Activated CD4-positive, alpha-beta T cell treated with anti-CD3 and anti-CD28 coated beads, Interleukin-2, amount 10 ng/mL, durations not matched to agents 7 days and 5 days (primary cell): ENCODE measurements at places on chromosomes 3 and 15. TPM values are rescaled to one million over a fixed set of nuclear protein-coding genes. Genes with fewer than 3 reads are reported as not detected.

GRCh38 chr3:126630020-126630419 lies 24.9 kb downstream of the TXNRD3 start:
- no peak for DNase-seq

- no peak for DNase-seq
These were observed 102.6 kb upstream of the IL12A start for GRCh38 chr3:159886050-159886449.

GRCh38 chr3:27596334-27596841 lies 112.2 kb upstream of the SLC4A7 start:
- no peak for DNase-seq

DNA sequence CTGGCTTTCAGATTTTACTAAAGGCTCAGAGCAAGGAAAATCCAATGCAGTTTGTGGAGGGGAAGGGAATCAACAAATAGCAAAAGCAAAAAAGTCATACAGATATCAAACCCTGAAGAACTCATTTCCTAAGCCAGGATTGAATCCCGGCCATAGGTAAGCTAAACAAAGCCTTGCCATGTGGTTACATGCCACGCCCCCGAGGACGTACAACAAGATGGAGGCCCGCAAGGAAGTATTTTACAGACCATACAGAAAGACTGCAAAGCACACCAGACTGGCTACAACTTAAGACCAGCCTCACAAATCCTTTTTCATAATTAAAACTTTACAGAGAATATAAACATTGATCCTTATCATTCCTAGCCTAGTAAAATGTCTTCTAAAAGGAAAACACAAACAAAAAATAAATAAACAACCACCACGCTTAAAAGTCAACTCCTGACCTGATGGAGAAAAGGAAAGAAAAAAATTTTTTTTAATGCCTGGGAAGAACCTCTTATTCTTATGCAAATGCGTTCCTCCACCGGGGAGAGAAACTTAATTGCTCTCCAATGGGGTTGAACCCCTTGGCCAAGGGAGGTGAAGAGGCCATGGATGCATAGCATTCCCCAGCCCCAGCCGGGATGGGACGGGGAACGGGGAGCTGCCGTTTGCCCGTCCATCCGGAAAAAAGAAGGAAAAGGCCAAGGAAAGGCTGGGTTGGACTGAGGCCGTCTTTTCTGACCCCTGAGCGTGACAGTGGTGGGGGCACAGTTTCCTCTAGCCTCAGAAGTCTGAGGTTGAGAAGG lies 39.3 kb downstream of the IL1RAP start:
- DNase-seq = no peak

- DNase-seq = no peak
These were observed 31.9 kb downstream of the PCCB start for GRCh38 chr3:136281966-136282520.

DNA sequence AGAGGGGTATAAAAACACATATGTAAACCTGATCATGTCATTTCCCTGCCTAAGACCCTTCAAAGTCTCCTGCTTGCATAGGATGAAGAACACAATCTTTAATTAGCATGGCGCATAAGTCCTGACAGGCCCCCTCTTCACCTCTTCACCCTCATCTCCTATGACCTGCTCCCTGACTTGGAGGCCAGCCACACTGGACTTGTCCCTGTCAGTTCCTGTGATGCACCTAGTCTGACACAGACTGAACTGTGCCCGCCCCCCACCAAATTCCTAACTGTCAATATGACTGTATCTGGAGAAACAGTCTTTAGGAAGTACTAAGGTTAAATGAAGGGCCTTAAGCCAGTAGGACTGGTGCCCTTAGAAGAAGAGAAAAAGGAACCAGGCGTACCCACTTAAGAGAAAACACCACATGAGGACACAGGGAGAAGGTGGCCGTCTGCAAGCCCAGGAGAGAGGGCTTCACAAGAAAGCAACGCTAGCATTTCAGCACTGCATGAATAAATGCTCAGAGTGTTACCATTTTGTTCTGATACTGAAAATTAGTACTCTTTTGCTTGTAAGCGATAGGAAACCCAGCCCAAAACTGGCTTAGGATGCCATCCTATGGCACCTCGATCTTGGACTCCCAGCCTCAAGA lies 34.0 kb downstream of the MRPL46 start:
- no peak for DNase-seq

- DNase-seq = no peak
These were observed 563.8 kb upstream of the ROBO1 start for GRCh38 chr3:80331494-80332170.

DNA sequence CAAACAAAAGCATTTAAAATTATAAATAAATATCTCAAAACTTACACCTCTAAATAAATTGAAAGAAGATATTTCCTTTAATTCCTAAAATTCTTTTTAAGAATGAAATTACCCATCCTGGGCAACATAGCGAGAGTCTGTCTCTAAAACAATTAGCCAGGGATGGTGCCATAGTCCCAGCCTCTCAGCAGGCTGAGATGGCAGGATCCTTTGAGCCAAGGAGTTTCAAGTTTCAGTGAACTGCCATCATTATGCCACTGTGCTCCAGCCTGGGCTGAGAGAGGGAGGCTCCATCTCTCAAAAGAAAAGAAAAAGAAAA lies 25.4 kb downstream of the AADAC start:
- DNase-seq = no peak

- DNase-seq = no peak
These were observed 320.2 kb upstream of the TBC1D5 start for GRCh38 chr3:18062657-18063025.

DNA sequence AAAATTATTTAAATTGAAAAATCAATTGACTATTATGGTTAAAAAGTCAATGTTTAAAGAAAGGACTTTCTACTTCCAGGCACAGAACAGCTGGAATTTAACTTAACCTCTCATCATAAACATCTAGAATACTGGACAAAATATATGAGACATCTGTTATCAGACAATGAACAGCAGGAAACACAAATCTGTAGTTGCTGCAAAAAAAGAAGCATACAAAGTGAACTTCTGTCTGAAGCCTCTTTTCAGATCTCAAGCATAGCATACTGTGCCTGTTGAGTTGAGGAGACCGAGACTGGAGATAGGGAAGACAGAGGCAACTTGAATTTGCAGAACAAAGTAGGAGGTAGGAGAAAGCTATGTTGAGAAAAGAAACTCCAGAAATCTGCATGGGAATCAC lies 140.0 kb upstream of the CBLB start:
- DNase-seq = no peak

DNA sequence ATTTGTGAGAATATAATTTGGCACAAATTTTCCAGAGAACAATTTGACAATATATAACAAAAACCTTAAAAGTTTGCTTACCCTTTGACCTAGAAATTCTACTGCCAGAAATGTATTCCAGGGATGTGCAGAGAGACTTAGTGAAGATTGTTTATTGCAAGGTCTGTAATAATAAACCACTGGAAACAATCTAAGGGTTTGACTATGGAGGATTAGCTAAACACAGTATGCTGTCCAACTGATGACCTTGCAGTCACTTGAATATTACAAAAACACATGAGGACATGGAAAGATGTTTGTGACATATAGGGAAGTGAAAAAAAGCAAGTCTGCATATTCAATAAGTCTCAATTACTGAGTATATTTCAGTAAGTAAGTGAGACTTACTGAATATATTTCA lies 48.1 kb upstream of the CDV3 start:
- DNase-seq = no peak

The RAB7A gene
- total RNA-seq = 226 TPM

The SLC38A3 gene
- not detected for total RNA-seq

The SI gene
- not detected for total RNA-seq

The MOBP gene
- not detected for total RNA-seq

The AADACL2 gene
- total RNA-seq = not detected

The GALNT15 gene
- not detected for total RNA-seq

The CFAP20DC gene
- 2.0 TPM for total RNA-seq

The IMPDH2 gene
- 159 TPM for total RNA-seq

The MESP2 gene
- not detected for total RNA-seq

The LOXL1 gene
- total RNA-seq = 3.5 TPM

The FANCD2OS gene
- total RNA-seq = not detected

The ADCY5 gene
- not detected for total RNA-seq

The MUC4 gene
- total RNA-seq = under 0.01 TPM
